Hindlimb muscle (tissue), 1 donor: ENCODE measurements at places on chromosomes 2 and 18. TPM values are rescaled to one million over a fixed set of nuclear protein-coding genes. Genes with fewer than 3 reads are reported as not detected.

DNA sequence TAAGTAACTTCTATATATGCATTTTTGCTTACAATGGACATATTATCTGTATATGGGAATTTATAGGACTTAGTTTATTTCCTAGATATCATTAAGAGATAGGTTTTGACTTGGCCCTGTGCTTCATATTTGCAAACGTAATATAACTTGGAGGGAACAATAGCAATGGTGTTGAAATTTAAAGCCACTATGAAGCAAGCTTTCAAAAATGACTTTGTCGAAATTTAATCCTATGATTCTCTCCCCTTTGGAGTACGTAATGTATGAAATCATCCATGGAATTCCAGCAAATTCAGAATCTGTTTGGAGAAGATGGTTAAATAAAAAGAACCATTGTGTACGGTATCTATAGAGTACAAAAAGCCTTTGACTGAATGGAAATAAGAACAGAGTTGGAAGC lies 486.3 kb downstream of the ARHGAP15 start:
- no peak for DNase-seq

Gene OST4
- 202 TPM for polyA plus RNA-seq

Gene CAPN14
- polyA plus RNA-seq: 0.09 TPM

GRCh38 chr2:65037178-65037577 lies 19.0 kb upstream of the CEP68 start:
- DNase-seq: no peak

DNA sequence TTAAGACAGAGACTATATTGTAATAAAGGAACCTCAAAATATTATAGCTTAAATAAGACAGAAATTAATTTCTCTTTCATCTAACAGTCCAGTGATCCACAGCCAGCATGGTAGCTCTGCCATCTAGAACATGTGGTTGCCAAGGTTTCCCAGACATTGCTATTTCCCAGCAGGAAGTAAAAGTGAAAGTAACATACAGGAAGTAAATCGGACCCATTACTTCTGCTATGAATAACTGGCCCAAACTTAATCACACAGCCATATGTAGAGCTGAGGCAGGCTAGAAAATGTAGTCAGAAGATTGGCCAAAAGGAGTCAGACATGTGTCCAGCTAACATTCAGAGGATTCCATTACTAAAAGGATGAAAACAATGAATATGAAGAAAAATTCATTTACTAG lies 71.0 kb downstream of the NOL4 start:
- no peak for DNase-seq

Gene OR6B2
- polyA plus RNA-seq: not detected

DNA sequence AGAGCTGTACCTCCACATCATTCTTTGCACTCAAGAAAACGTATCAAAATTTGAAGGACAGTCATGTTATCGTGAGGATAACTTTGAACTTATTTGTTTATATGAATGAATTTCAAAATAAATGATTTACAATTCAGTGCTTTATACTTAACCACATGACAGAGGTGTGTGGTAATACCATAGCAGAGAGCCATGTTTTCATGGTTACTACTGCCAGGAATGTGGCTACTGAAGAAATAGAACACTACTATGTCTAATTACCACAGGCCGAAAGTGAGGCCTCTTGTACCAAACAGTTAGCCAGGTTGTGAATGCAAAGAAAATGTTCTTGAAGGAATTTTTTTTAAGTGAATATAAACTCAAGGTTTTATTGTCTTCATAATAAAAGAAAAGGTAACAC lies 49.2 kb downstream of the AAK1 start:
- DNase-seq: no peak

DNA sequence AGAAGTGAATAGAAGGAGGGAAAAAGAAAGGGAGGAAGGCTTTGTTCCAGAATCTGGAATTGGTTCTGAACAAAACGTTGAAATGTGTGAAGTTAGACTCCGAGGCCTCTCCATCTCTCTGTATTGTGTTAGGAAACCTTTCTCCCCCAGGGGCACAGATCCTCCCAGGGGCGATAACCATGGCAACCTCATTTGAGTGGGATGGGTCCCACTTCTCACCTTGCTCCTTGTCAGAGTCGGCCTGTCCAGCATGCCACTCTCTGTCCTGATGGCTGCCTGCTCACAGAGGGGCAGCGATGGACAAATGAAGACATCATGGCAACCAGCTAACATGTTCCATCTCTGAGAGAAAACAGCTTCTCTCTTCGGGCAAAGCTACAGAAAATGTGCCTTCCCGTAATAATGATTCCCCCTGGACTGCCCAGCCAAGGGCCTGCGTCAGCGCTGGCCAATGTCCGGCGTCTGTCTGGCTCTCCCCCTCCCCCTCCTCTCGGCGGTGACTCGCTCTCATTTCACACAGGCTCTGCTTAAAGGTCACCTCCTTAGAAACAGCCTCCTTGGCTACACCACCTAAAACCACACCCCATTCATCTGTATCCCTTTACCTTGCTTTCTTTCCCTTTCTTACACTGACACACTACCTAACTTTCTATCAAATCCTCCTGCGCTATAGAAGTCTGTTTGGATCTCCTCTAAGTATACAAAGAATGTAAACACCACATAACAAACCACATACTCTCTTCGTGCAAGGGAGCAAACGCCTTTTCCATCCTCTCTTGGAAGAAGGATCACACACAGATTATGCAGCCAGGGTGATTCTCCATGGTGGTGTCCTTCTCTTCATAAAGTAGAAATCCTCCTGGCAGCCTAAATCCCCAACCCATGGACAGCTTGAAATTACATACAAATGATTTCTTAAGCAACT lies 32.1 kb upstream of the TTC39C start:
- peak; percentile 20 for DNase-seq

Gene HTR2B
- polyA plus RNA-seq: 0.35 TPM

Gene DSC1
- polyA plus RNA-seq: 0.56 TPM

DNA sequence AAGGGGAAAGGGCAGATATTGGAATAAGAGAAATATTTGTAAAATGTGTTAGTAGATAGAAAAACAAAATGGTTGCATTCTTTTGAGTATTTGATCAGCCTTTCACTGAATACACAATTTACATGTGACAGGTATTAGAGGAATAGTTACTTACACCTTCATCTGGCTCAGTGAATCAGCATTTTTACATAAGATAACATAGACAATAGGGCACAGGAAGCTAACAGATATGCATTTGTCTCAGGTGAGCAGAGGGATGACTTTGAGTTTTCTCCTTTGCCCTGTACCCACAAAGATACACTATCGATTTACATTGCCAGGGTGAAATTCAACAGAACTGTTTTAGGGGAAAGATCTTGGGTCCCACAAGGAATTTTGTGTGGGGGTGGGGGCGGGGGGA lies 373.1 kb upstream of the NETO1 start:
- no peak for DNase-seq

Gene ALLC
- polyA plus RNA-seq: not detected

Gene CCDC85A
- 6.1 TPM for polyA plus RNA-seq

Gene PRKAG3
- 44.4 TPM for polyA plus RNA-seq

GRCh38 chr2:128781585-128782385 lies 463.1 kb upstream of the HS6ST1 start:
- DNase-seq: no peak

GRCh38 chr2:216375286-216375685 lies 3.0 kb upstream of the MARCHF4 start:
- DNase-seq: no peak

- no peak for DNase-seq
Observed at GRCh38 chr2:103353774-103354173, 591.9 kb downstream of the TMEM182 start.

Gene HOXD1
- 0.57 TPM for polyA plus RNA-seq

DNA sequence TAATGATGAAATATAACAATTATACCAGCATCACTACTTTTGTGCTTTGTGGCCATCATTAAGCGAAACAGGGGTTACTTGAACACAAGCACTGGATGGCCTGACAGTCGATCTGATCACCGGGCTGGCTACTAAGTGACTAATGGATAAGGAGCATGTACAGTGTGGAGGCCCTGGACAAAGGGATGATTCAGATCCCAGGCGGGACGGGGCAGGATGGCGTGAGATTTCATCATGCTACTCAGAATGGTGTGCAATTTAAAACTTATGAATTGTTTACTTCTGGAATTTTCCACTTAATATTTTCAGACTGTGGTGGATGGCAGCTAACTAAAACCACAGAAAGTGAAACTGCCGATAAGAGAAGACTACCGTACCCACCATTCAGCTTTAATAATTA lies 7.0 kb upstream of the CLIP4 start:
- DNase-seq: no peak

Gene LYG1
- polyA plus RNA-seq: 2.4 TPM

GRCh38 chr2:213253162-213253561 lies 31.1 kb upstream of the SPAG16 start:
- DNase-seq: no peak

Gene CYP26B1
- 13.1 TPM for polyA plus RNA-seq

- DNase-seq: no peak
Observed at GRCh38 chr2:152427902-152428301, 92.9 kb downstream of the FMNL2 start.

DNA sequence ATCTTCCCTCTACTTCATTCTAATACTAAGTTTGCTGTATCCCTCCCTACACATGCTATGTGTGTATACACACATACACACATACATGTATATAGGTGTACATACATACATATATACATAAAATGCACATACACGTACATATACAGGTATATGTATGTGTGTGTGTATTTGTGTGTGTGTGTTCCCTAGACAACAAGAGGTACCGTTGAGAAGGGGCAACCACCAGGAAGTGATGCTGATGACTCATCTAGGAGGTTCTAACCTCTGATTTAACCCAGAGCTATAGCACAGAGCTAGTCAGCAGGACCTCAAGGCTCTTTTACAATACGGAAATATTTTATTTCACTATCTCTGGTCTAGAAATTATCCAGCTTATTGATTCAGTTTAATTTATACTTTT lies 139.2 kb downstream of the LAMA3 start:
- no peak for DNase-seq

DNA sequence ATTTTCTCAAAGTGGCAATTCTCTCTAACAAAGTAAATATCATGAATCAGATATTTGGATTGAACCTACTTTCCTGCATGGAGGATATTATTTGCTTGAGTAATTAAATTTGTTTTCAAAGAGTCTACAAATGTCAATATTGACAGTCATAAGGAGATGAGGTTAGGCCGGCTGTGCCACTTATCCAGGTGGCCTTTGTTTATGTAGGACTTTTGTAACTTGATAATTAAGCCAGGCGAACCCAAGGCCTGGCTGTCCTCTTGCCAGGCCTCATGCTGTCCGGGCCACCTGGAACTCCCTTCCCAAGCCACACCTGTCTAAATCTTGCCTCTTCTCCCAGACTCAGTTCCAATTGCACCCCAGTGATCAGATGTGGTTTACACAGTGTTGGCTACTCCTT lies 255.2 kb downstream of the ACKR3 start:
- DNase-seq: no peak

DNA sequence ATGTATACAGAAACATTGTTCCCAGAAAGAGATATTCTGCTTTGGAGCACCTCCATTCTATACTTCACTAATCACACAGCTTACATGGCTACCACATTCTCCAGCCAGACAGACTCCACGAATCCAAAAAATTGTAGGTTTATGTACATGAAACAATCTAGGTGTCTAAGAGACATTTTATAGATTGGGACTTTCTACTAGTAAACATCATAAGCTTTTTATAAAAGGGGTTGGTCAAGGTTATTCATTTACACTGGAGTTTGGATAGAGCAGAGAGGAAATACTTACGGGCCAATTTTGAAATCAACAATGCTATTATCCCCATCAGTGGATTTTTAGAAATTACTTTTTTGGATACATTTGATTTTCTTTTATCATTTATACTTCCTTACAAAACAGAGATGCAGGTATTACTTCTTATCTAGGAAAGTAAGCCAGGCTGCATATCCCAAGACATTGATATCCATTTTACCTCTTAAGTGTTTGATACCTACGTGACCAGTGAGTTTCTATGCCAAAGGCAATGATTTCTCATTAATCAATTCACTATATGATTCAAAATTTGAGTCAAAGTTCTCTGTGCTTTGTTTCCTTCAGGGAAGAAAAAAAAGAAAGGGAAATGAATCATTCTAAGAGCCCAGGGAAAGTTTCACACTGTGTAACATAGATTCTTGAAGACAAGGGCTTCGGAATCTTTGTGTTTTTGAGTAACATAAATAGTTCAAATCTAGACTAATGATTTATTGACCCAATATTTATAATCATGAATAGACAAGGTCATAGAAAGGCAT lies 140.5 kb downstream of the PTH2R start:
- no peak for DNase-seq

Gene SAG
- polyA plus RNA-seq: 0.22 TPM

DNA sequence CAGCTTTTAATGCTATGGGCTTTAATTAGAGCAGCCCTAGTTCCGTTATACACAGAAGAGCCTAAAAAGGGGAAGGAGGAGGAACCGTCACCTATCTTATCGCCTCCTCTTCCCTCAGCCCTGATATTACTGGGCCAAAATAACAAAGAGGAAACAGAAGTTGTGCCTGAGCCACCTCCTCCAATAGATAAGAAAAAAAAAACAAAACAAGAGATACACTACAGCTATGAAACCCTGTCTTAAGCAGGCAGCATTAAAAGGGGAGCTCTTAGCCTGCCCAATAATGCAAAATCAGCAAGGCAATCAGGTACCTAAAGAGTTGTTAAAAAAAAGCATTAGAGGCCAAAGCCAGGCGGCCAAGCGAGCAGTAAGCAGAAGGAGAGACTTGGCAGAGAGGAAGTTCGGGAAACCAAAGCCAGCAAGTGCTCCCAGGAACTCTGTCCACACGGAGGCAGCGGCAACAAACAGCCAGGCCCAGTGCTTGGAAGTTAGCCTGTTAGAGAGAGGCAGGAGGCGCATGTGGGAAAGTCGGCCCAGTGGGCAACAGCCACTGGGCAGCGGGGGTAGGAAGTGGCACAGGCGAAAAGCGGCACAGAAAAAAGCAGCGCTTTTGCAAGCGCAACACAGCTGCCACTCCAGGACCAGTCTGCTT lies 41.8 kb upstream of the PDK1 start:
- no peak for DNase-seq

DNA sequence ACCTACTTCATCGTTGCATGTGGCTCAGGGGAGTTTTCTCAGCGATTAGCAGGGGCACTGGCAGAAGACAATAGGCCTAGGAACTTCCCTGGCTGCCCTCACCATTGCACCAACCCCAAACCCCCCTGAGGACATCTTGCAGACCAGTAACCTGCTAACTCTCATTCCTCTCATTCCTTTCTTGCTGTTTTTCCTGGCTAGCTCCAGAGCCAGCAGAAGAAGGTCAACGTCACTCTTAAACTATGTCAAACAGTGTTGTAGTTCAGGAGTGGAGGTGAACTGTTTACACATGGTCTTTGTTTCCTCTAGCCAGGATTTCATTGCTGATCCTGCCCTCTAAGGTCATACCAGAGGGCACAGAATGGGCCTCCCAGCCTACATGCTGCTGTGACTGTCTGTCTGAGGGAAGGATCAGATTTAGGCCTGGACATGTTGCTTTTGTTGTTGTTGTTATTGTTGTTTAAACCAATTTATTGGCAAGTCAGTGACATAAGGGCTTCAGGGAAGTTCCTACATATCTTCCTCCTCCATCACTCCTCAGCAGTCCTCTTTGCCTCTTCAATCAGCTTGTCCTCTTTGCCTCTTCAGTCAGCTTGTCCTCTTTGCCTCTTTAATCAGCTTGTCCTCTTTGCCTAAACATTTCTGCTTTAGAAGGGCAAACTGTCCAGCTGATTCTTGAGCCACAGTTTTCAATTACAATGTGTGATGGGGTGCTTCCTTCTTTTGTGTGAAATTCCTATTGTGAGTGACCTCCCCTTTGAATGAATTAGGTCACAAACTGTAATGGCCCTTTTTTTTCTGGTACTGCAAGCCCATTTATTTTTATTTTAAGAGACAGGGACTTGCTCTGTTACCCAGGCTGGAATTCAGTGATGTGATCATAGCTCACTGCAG lies 471.9 kb upstream of the TNP1 start:
- no peak for DNase-seq
